ENCODE measurements at places on chromosomes 11 and 22.

GRCh38 chr11:40819230-40819629 lies 640.2 kb downstream of the LRRC4C start:
- DNase-seq = no peak

- no peak for DNase-seq
These were observed 78.8 kb downstream of the TSPAN18 start for GRCh38 chr11:44805596-44805995.

GRCh38 chr11:127070808-127071207 lies 70.2 kb upstream of the KIRREL3 start:
- DNase-seq = no peak

- DNase-seq = no peak
These were observed 153.6 kb downstream of the RCN1 start for GRCh38 chr11:32244453-32244852.

- no peak for DNase-seq
These were observed 851.1 kb upstream of the RAG2 start for GRCh38 chr11:37449146-37449545.

GRCh38 chr11:65064847-65065240 lies 6.5 kb upstream of the NAALADL1 start:
- no peak for DNase-seq

DNA sequence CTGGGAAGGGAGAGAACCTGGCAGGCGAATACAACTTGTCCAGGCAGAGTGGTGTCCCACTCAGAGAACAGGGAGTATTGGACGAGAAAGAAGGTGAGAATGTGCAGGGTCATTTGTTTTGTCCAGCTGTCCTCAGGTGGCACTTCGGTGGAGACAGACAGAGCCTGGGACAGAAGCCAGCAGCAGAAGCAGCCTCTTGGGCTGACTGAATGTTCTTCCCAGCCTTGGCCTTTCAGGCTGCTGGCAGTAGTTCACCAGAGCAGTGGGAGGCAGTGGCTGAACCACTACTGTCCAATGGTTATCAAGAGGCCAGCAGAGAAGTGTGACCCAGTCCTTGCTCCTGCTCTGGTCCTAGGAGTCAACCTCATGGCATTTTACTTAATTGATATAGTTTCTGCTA lies 331.1 kb upstream of the NARS2 start:
- DNase-seq = no peak

- DNase-seq = no peak
These were observed 77.7 kb downstream of the LARGE1 start for GRCh38 chr22:33842421-33843094.

- DNase-seq = no peak
These were observed 545.0 kb downstream of the ETS1 start for GRCh38 chr11:128042290-128042751.

DNA sequence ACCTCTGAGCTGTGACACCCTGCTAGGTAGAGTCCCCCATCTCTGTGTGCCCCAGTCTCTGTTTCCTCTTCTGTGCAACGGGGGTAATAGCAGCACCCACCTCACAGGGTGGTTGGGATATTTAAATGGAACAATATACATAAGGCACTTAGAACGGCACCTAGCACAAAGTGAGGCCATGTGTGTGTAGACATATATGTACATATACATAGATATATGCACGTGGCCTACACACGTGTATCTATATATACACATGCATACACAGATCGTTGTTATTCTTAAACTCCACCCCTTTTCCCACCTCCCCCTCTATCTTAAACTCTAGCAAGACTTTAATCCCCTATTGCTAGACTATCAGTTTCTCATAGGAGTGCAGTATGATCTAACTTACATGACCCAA lies 2.4 kb downstream of the WNT11 start:
- DNase-seq = no peak

DNA sequence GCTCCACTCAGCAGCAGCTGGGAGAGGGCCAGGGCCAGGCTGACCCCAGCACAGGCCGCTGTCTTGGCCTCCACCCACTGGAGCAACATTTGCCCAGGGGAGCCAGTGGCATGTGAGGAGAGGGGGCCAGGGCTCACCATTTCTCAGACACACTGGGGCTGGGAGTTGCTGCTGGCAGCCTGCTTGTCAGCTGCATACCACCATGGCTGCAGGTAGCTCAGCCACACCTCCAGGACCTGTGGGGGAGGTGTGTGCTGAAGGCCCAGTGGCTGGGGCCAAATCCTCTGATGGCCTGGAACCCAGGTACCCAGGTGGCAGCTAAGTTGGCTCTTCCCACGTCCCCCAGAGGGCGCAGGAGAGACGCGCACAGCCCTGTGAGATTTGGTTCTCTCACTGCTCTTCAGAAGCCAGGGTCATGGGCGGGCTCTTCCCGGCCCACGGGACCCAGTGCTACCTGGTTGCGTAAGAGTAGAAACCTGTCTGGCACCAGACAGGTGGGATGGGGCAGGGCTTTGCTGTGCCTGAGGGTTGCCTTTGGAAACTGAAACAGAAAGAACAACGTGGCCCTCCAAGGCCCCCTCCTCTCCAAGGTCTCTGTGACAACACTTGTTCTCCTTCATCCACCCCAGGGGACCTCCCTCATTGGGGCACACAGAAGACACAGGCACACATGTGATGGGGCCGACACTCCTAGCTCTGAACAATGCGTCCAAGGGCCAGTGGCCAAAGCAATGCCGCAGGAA lies 98.8 kb downstream of the MED15 start:
- DNase-seq = no peak

DNA sequence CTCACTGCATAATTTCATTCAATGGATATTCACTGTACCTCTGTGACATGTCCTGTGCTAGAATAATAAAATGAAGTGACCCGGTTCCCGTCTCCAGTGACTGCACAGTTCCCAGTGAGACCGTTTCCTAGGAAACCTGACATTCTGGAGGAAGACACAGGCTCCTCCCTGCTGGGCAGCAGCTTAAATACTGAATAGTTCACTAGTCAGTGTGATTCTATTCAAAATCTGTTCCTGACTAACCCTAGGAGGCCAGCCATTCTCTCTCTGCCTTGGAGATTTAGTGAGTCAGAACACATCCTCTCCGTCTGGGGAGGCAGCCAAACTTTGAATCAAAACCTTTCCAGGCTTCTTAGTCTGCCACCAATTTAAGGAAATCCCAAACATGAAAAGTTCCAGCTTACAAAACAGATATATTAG lies 11.3 kb downstream of the TRIM66 start:
- DNase-seq = no peak

GRCh38 chr11:2775083-2775625 lies 75.4 kb upstream of the KCNQ1OT1 start:
- no peak for DNase-seq

DNA sequence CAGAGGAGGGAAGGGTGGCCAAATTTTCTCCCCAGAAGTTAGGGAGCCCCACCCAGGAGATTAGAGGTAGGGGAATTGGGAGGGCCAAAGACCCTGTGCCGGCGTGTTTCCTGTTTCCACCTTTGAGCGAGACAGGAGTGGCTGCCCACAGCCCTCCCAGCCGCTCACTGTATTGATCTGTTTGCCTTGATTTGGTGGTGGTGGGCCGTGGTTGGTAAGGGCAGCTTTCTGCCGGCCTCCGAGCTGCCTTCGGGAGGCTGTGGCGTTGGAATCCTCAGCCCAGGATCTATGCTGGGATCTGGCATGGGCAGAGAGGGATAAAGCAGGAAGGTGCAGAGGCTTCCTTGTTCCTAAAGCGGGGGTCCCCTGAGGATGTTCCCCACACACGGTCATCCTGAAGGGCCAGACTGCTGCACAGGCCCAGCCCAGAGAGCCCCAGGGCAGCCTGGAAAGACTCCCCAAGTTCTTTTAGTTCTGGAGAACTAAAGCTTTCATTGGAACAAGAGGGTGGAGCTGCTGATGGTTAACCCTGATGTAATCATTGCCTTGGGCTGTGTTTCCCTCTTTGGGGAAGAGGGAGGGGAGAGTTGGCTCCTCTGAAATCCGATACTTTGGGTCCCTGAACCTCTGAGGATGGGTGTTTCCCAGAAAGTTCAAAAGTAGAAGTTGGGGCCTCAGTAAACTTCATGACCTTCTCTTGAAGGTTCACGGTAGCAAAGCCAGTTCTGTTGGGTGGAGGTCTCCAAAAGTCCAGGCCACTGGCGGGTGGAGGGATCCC lies 7.2 kb downstream of the FAM83F start:
- no peak for DNase-seq

DNA sequence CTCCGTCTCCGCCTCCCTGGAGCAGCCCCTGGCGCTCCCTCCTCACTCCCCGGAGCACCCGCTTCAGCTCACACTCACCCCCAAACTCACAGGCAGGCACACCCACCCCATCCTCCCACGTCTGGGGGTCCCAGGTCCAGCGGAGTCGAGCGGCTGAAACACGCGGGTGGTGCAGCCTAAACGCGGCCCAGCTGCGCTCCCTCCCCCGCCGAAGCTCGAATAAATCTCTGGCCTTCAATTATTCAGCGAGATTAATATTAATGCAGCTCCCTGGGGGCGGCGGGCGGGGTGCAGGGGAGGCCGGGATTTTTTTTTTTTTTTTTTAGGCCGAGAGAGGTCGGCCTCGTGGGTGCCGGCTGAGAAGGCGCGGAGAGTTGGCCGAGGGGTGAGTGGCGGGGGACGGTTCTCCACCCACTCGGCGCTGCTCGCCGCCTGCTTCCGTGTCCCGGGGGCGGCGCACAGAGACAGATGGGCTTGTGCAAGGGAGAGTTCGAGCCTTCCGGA lies 524 bp upstream of the SLC1A2 start:
- DNase-seq = no peak

GRCh38 chr11:130535520-130535919 lies 87.1 kb downstream of the ADAMTS15 start:
- DNase-seq = no peak

DNA sequence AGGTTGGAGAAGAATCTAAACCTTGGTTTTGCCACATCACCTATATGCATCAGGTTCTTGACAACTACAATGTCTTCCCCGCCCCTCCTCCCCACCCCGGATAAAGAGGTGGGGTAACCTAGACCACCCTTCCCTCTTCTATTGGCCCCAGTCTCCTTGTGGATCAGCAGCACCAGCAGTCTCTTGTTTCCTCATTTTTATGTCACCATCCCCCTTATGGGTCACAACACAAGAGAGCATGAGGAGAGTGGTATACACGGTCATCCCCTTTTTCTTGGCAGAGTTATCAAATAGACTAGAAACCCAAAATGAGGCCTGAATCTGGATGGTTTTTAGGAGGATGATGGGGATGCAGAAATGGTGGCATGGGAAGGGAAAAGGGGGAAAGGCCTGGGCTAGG lies 1.2 kb downstream of the MS4A4E start:
- DNase-seq = no peak

- no peak for DNase-seq
These were observed 43.6 kb downstream of the LRRC32 start for GRCh38 chr11:76626921-76627401.

- no peak for DNase-seq
These were observed 59.1 kb upstream of the SLC22A12 start for GRCh38 chr11:64531906-64532312.

DNA sequence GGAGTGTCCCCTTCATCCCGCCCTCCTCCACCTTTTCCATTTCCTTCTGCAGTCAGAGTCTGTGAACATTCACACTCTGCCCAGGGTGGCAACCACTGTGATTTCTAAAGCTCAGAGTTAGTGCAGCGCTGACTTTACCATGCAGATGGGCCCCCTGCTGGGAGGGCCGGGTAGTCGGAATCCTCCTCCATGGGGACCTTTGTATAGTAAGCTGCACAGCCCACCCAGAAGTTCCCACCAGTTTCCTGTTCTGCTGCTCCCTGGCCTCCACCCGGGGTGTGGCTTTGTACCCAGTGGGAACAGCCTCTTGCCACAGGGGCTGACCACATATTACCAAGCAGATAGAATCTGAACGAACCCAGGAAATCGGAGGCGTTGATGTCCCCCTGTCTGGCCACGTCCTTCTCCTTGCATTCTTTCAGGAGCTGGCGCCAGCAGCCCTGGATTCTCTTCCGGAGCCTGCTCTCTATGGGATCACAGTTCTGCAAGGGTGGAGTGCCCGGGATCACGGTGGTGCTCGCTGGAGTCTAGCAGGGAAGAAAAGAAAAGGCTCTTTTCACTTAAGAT lies 125.3 kb downstream of the MPPED1 start:
- DNase-seq = no peak

- no peak for DNase-seq
These were observed 23.3 kb upstream of the PRR5 start for GRCh38 chr22:44678556-44679305.

DNA sequence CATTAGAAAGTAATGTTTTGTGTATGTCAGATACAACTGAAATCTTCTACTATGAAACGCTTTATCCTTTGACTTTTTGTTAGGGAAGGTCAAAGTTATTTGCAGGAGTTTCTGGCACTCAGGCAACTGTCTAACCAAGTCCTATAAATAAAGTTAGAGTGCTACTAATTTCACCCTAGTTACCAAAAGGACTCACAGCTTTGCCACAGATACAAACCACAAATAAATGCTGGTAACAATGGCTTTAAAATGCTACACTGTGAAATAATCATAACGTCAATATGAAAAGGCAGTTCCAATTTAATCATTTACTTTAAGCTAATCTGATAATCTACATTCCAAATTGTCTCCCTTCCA lies 124.3 kb downstream of the RBFOX2 start:
- no peak for DNase-seq

DNA sequence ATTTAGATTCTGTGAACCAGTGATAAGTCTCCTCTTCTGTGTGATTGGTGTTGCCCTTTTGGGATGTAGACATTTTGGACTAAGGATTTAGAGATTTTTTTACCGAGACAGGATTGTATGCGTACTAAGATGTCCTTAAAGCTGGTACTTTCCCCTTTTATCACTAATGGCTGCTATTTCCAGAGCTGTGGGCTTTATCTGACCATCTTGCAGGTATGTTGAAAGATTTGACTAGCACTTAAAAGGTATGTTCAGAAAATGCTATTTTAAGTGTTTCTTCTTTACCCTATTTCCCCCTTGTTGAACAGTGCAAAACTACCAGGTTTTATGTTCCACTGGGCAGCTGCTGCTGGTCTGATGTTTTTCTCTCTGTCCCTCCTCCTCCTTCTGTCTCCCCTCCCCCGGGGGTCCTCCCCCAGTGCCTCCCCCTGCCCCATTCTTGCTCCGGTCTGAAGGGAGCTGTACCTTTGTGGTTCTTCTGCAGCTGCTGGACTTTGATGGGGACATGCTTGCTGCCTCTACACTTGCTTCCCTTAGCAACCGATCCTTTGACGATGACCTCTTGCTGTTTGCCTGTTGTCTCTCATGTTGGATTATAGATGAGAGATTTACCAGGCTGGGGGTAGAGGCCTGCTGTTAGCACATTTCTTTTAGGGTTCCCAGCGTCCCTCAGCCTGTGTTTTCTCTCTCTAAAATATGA lies 59.6 kb downstream of the ZNRF3 start:
- no peak for DNase-seq

DNA sequence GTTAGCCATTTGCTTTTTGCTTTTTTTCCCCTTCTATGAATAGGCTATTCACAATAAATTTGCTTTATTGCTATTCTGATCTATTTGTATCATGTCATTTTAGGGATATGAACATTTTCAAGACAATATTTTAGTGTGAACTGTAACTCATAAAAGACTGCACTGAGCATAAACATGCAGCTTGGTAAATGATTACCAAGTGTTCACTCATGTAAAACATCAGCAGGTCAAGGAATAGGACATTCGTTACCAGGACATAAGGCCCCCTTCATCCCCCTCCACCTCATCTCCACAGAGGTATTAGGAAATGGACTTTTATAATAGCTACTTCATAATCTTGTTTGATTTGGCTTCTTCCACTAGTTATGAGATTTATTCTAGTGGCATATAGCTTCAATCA lies 12.4 kb downstream of the NLRP14 start:
- no peak for DNase-seq

All from NCI-H1417 treated with DMSO at 0.1 percent for 48 hours (cell line).